ENCODE measurements at places on chromosomes 6 and 20.

DNA sequence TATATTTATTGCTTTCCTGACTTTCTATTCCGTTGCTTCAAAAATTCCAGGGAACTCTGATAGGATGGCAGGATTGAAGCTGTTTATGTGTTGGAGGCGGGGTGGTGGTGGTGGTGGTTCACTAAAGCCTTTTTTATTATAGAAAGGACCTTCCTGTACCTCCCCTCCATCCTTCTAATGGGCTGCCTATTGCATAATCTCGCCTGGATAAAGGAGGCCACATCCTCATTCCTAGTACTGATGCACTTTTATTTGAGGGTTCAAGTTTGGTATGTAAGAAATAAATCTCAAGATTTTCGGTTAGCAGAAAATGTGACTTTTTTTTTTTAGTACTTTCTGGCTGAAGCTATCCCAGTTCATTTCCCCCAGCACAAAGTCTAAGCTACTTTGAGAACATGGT, 18.7 kb upstream of the CTAGE9 start:
- DNase-seq, result no peak

DNA sequence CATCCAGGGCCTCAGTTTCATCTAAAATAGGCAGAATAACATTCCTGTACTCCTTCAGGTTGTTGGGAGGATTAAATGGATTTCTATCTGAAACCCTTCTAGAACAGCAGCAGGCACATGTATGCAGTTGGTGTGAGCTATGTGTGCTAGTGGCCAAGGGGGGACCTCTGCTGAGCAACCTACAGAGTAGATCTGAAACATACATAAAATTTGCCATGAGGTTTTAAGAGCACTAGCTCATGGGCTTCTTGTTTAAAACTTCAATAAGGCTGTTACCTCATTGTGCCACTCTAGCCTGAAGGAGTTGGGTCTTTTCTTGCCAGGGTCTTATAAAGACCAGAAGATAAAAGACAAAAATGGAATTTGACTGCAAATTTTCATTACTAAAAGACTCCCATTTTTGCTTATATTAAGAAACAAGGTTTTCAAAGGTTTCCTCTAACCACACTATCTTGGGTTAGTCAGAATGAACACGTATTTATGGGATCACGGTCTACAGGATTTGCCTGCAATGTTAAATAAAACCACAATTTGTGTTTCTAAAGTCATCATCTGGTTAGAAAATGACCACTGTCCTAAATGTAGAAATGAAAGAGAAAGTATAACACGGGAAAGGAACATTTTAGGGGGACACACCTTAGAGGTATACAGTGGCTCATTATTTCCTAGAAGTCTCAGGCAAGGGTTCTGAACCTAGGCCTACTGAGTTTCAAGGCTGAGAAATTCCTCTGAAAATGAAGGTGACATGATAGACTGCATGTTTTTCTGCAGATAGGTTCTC, 144.9 kb upstream of the OLIG3 start:
- DNase-seq, result no peak

DNA sequence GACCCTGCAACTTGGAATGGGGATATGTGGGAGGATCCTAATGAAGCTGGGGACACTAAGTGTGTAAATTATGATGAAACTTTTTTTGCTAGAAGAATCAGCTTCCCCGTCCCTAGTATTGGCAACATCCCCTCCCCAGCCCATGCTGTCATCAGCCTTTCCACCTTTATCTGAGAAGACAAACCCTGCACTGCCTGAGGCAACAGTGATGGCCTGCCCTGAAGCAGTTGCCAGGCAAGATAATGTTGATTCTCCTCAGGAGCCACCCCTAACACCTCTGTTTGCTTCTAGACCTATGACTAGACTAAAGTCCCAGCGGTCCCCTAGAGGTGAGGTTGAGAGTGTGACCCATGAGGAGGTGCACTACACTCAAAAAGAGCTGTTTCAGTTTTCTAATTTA, 27.1 kb downstream of the MICA start:
- no peak for DNase-seq

GRCh38 chr6:149043476-149044130, 273.9 kb upstream of the TAB2 start:
- DNase-seq, result no peak

DNA sequence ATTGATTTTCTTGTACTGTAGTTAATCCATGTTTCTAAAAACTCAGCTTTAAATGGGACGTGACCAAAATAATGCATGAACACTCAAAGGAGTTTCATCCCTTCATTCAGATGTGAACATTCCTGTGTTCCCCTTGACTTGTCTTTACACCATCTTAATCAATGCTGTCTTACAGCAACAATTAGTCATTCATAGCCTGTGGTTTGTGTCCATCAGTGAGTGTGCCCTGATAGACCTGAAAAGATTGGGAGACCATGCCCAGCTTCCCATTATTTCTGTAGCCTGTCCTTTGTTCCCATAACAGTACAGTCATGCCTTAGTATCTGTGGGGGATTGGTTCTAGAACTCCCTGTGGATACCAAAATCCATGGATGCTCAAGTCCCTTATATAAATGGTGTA, 23.9 kb downstream of the NT5E start:
- no peak for DNase-seq

DNA sequence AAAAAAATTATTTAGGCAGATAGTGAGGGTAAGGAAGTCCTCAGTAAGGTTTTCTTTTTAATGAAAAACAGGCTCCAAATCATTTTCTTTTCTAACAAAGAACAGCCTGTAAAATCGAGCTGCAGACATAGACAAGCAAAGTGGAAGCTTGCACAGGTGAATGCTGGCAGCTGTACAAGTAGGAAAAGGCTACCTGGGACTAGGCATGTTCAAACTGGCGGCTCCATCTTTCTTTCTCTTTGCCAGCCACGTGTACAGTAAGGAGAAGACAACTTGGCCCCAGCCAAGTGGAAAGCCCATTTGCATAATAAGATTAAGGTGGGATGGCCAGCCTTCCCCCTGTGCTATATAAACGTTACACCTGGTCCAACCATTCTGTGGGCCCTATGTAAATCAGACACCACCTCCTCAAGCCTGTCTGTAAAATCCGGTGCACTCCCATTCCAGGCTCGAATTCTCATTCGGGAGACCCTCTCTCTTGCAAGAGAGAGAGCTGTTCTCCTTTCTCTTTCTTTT, 27.0 kb upstream of the SLC2A12 start:
- no peak for DNase-seq

GRCh38 chr6:40550202-40551101, 36.7 kb downstream of the LRFN2 start:
- peak; percentile 70 for DNase-seq

DNA sequence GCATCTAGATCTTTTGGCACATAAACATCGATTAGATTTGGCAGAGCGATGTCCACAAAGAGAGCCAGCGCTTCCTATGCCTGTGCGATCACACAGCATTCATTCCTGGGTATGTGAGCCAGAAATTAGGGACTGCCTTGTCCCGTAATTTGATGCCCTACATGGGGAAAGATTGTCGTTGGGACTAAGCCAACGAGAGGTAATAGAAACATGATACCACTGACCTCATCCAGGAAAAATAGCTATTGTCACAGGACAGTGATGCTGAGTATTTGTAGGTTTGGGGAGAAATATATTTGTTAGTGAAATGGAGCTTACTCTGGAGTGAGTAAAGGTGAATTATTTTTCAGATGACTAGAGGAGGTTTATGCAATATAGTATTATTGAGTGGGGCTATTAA, 154.0 kb downstream of the TSHZ2 start:
- DNase-seq, result no peak

GRCh38 chr6:39102821-39103136, 12.2 kb downstream of the SAYSD1 start:
- no peak for DNase-seq

DNA sequence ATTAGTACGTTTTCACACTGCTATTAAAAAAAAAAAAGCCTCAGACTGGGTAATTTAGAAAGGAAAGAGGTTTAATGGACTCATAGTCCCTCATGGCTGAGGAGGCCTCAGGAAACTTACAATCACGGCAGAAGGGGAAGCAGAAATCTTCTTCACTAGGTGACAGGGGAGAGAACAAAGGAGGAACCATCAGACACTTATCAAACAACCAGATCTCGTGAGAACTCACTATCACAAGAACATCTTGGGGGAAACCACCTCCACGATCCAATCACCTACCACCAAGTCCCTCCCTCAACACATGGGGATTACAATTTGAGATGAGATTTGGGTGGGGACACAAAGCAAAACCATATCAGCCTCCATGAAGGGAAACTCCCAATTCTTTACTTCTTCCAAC, 85.2 kb upstream of the MAFB start:
- no peak for DNase-seq

DNA sequence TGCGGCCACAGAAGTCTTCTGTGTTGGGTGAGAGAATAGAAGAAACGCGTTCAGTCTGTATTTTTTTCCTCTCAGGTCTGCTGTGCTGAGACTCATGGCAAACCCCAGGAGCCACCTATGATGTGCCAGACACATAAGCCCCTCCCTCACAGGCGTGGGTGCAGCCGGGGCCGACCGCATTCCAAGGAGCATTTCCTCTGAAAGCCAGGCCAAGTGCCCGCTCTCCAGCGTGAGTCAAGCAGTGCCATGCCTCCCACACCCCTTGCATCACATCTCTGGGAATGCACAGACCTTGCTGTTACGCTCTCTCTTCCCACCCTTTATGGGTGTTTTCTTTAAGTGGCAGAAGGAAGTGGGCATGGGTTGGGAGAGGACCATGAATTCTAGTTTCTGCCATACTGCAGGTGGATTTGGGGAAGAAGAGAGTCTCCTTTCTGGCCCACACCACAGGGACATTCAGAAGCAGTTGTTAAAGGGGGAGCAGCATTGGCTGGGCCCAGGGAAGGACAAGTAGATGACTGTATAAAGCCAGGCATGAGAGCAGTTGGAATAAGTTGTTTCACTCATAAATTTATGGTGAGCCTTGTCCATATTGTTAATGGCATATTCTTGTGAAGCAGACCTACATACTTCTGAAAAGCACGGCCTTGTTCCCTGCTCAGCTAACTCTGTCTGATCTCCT, 37.1 kb upstream of the TFAP2A start:
- peak; percentile 82 for DNase-seq

DNA sequence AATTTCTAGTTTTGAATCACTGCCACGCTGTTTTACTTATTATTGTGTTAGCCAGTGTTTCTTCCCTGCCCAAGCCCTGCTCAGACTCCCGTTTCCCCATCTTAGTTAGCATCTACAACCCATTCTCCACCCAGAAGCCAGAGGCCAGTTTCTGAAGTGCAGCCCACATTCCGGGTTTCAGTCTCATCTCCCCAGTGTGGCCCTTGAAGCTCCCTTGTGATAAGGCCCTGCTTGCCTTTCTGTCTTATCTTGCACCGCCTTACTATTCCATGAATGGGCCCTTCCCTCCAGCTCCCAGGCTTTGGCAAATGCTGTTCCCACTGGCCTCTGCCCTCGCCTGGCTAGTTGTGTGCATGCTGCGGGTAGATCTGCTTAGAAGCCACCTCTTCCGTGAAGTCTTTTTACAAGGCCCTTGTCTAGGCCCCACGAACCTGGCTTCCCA, 41.1 kb downstream of the TOX2 start:
- DNase-seq, result no peak

- DNase-seq, result no peak
These were observed 233.6 kb upstream of the MAP3K7 start for GRCh38 chr6:90820436-90820835.

- no peak for DNase-seq
These were observed 1090.7 kb downstream of the KIF16B start for GRCh38 chr20:15482525-15482924.

- no peak for DNase-seq
These were observed 56.1 kb downstream of the NFATC2 start for GRCh38 chr20:51486197-51487005.

GRCh38 chr6:27836141-27836782, 75.9 kb downstream of the OR2B2 start:
- DNase-seq, result no peak

- DNase-seq, result no peak
These were observed 102.8 kb downstream of the MYB start for GRCh38 chr6:135283926-135284325.

GRCh38 chr20:34979366-34980153, 23.9 kb downstream of the MYH7B start:
- no peak for DNase-seq

DNA sequence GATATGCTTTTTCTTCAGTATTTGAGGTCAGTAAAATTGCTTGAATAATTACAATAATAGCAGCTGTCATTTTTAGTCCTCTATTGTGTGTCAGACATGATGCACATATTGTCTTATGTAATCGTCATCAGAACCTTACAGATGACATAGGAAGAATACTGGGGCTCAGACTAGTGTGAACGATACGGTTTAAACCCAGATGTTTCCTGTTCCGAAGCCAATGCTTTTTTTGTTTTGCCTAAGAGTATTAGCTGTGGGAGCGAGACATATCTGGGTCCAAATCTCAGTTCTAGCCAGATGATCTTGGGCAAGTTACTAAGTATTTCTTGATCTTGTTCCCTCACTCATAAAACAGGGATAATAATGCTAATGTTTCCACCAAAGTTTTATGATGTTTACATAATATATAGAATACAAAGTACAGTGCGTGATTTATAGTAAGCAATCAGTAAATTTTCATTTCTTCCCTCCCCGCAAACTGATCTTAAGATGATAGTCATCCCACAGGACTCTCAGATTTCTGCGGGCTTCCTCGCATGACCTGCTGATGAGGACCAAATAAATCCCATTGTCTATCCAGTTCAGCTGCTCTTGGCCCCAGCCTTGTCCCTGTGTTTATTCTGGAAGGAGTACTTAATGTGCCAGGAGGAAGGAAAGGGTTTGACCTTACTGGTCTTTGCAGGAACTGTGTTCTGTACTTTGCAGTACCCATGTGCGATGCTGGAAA, 98.2 kb downstream of the CAP2 start:
- DNase-seq, result no peak

DNA sequence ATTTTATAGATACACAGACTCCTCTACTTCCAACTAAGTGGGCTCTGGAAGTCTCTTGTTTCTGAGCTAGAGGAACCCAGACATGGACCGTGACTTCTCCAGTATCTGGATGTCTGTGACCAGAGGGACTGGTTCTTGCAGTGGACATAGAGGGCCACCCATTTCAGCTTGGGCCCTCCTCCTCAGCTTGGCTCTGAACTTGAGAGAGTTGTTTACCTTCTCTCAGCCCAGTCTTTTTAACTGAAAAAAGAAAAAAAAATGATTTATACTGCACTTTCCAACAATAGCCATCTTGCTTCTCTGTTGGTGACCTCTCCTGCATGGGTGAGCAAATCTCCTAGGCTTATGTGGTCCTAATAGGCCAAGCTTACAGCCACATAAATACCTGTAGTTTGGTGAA, 60.3 kb upstream of the TMEM181 start:
- DNase-seq, result no peak

GRCh38 chr6:82396964-82397751, 33.5 kb downstream of the TPBG start:
- peak; percentile 83 for DNase-seq

- peak; percentile 25 for DNase-seq
These were observed 468 bp upstream of the CMTR1 start for GRCh38 chr6:37432590-37432915.

DNA sequence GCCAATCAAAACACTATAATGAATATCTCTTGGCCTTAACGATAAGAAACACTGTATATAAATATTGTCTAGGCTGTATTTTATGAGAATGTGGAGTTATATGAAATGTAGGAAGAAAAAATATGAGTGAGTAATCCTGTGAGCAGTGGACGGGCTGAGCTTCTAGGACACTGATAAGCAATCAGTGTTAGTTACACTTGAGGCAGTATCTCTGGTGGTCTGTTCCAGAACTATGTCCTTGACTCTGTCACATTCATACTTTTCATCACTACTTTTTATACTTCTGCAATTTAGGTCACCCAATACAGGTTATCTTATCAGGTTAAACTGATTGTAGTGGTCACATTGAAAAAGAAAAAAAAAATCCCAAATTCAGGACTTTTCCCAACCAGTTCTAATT, 360.4 kb downstream of the LAMA2 start:
- DNase-seq, result no peak
